ENCODE measurements at places on chromosomes 11 and 22. TPM values are rescaled to one million over a fixed set of nuclear protein-coding genes. Genes with fewer than 3 reads are reported as not detected.

OAF gene
- 100 TPM for total RNA-seq

TUBA8 gene
- total RNA-seq: 1.3 TPM

DNA sequence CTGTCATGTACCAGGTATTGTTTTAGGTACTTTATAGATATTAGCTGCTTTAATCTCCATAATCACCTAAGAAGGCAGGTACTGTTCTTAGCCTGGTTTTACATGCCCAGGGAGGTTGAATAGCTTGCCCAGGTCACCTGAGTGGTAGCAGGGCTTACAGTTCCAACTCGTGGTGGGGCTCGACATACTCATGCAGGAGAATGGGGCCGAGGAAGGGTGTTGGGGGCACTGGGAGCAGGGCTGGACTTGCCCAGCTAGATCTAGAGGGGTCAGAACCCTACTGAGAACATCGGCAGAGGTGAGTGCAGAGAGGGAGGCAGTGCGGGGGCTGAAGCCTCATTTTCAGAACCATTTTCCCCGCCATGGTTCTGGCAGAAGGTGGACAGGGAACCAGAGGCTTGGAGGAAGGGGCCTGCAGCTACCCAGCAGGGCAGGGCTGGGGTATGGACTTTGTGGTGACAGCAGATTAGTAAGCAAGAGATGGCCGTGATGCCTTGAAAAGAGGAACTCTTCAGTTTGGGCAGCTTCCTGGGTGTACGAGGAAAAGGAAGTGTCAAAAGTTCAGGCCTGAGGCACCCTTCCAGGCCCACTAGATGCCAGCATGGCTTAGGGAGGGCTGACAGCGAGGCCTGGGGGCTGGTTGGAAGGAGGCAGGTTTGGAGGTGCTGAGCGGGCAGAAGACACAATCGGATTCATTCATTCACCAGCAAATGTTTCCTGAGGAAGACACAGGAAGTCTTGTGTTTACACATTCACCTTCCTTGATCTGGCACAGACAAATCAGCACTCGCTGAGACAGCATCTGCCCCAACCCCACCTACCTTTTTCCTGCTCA, 54.7 kb upstream of the LYVE1 start:
- no peak for ATAC-seq

GRCh38 chr11:34602245-34602644, 18.6 kb upstream of the EHF start:
- ATAC-seq: no peak

DNA sequence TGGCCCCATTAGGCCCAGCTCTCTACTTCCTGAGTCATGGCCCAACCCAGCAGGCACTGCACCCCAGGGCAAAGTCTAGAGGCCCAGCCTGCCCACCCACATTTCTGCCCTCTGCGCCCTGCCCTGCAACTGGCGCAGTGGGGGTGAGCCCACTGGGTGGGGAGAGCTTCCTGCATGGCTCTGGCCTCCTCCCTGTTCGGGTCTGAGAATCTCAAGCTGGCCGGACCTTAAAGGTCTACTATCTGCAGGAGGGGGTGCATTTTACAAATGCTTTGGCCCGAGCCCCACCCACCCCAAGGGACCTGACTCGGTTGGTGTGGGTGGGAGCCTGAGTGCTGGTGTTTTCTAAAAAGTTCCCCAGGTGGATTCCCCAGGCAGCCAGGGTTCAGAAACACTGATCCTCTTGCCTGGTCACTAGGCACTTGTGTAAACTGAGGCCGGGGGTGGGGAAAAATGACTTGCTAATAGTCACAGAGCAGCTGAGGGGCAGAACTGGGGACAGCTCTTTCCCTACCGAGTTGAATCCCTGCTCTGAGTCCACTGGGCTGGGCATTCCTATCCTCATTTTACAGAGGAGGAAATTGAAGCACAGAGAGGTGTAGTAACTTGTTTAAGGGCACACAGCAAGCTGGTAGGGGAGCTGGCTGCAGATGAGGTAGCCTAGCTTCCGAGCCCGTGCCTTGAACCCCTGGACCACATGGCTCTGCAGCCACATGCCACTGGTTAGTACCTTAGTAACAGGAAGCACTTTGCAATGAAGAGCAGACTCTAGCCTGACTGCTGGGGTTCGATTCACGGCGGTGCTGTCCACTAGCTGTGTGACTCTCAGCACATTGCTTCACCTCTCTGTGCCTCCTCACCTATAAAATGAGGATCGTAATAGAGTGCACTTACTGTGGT, 36.3 kb downstream of the CD82 start:
- ATAC-seq: no peak

DNA sequence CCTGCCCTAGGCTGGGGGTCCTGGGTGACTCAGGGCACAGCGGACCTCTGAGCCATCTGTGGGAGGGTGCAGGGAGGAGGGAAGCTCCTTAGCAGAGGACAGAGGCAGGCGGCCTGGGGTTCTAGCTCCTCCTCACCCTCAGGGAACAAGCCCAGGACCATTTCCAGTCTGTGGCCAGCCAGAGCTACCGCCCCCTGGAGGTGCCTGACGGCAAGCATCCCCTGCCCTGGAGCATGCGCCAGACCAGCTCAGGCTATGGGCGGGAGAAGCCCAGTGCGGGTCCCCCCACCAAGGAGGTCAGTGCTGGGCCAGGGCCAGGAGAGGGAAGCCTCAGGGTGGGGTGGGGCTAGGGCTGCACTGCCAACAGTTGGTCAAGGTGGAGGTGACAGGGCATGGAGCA, 26.0 kb upstream of the LRRC10B start:
- no peak for ATAC-seq
